ENCODE measurements at places on chromosomes 2 and 18.

- no peaks in the 10 kb centered on the region for H3K27me3 ChIP-seq
- no peaks in the 10 kb centered on the region for H3K36me3 ChIP-seq
- H3K4me3 ChIP-seq = no peak overlapping the region
- no peaks in the 10 kb centered on the region for H3K4me1 ChIP-seq
Observed at GRCh38 chr2:215841175-215841816, 172.1 kb downstream of the MREG start.

DNA sequence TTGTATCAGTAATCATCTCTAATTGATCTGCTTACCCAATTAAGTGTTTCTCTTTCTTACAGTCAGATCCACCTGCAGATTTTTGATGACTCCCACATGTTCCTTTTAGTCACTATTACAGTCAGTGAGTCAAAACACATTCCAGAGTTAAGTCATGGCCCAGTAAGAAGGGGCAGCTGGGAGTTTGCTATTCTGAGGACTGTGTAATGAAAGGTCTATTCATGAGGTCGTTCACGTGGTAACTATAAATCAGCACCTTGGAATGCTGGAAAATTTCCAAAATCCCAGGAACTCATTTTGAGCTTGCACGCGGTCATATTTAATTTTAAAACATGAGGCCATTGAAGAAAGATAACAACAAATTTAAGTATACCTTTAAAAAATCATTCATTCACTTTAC is 252.5 kb downstream of the XIRP2 start:
- H3K27ac ChIP-seq = no peak overlapping the region
- no peaks in the 10 kb centered on the region for H3K27me3 ChIP-seq
- no peaks in the 10 kb centered on the region for H3K4me1 ChIP-seq
- no peak overlapping the region for H3K4me3 ChIP-seq

DNA sequence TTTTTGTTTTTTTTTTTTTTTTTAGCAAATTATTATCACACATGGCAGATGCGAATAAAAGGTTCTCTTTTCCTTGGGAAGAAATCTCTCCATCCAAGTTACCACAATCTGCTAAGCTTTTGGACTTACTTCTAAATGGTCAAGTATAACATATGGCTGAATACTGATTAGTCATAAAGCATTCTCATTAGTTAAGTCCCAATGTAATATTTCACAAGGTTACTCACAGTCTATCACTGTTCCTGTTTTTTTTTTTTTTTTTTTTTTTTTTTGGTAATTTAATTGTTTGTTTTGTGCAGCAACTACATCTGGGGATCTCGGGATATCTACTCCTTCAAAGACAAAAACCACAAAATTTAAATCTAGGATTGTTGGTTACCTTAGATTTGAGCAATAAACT is 771.7 kb downstream of the CPS1 start:
- H3K36me3 ChIP-seq = no peaks in the 10 kb centered on the region
- no peaks in the 10 kb centered on the region for H3K4me1 ChIP-seq
- H3K4me3 ChIP-seq = no peak overlapping the region
- H3K27ac ChIP-seq = no peak overlapping the region
- no peaks in the 10 kb centered on the region for H3K27me3 ChIP-seq
- no peak for DNase-seq

GRCh38 chr18:29661924-29662323 is 1380.6 kb downstream of the DSC3 start:
- no peak overlapping the region for H3K27ac ChIP-seq
- H3K36me3 ChIP-seq = no peaks in the 10 kb centered on the region
- H3K27me3 ChIP-seq = no peaks in the 10 kb centered on the region
- no peak overlapping the region for H3K4me3 ChIP-seq
- no peaks in the 10 kb centered on the region for H3K4me1 ChIP-seq
- DNase-seq = no peak

GRCh38 chr18:12621742-12622306 is 36.1 kb downstream of the SPIRE1 start:
- no peaks in the 10 kb centered on the region for H3K27me3 ChIP-seq
- H3K27ac ChIP-seq = no peak overlapping the region
- peaks cover 6% of the 10 kb centered on the region for H3K4me1 ChIP-seq
- no peak overlapping the region for H3K4me3 ChIP-seq
- H3K36me3 ChIP-seq = no peaks in the 10 kb centered on the region
- DNase-seq = no peak

DNA sequence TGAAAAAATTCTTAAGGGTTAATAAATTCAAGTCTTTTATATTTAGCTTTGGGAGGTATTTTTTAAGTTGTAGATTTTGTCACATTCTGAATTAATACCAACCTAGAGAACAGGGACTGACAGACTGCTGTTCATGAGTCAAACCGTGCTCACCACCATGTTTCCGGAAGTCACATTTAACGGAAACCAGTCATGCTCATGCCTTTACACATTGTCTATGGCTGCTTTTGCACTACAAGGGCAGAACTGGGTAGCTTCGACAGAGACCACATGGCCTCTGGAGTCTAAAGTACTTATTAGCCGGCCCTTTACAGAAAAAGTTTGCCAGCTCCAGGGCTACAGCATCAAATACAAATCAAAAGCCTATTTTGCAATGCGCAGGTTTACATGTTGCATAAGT is 33.3 kb downstream of the LONRF2 start:
- no peak overlapping the region for H3K27ac ChIP-seq
- no peak for DNase-seq
- peaks cover 26% of the 10 kb centered on the region for H3K36me3 ChIP-seq

- H3K4me1 ChIP-seq = peaks cover 69% of the 10 kb centered on the region
- no peaks in the 10 kb centered on the region for H3K27me3 ChIP-seq
- H3K36me3 ChIP-seq = no peaks in the 10 kb centered on the region
- H3K4me3 ChIP-seq = no peak overlapping the region
Observed at GRCh38 chr2:239264492-239264837, 136.4 kb downstream of the HDAC4 start.

DNA sequence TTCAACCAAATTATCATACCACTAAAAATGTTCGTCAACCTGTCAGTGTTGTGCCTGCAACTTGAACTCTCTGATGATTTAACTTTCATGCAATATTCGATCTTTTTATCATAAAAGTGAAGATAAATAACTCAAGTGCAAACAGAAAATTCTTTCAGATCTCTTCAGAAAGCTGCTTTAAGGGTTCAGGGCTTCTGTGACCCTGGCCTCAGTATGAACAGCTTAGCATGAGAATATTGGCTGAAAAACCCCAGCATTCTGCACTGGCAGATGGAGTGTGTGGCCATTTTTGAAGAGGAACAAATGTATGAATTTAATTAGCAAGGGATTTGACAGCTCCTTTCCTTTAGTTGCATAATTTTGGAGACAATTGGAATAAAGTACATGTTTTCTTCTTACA is 851.4 kb upstream of the SOX11 start:
- no peak overlapping the region for H3K27ac ChIP-seq
- no peaks in the 10 kb centered on the region for H3K4me1 ChIP-seq
- H3K36me3 ChIP-seq = no peaks in the 10 kb centered on the region
- DNase-seq = no peak

- H3K4me1 ChIP-seq = no peaks in the 10 kb centered on the region
- no peak overlapping the region for H3K4me3 ChIP-seq
- H3K27ac ChIP-seq = no peak overlapping the region
- no peaks in the 10 kb centered on the region for H3K27me3 ChIP-seq
- no peaks in the 10 kb centered on the region for H3K36me3 ChIP-seq
Observed at GRCh38 chr2:160045703-160046210, 16.7 kb downstream of the PLA2R1 start.

- no peaks in the 10 kb centered on the region for H3K27me3 ChIP-seq
- DNase-seq = no peak
- H3K4me1 ChIP-seq = no peaks in the 10 kb centered on the region
- no peak overlapping the region for H3K4me3 ChIP-seq
- no peaks in the 10 kb centered on the region for H3K36me3 ChIP-seq
Observed at GRCh38 chr18:31819925-31820229, 59.2 kb upstream of the SLC25A52 start.

DNA sequence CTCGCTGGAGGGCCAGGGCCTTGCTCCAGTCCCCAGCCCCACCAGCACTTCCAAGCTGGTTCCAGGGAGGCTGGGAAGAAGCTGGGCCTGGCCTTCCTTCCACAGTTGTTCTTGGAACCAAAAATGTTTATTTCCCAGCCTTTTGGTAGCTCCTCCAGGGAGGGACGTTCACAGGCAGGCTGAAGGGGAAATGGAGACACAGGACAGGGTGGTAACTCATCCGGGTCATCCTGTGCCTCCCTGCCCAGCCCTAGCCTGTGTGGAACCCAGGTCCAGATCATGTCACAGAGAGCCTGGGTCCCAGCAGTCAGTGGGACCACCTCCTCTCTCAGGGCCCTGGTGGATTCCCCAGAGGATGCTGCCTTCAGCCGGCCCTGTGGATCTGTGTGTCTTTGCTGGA is 12.5 kb upstream of the ARMC9 start:
- no peaks in the 10 kb centered on the region for H3K36me3 ChIP-seq
- no peak overlapping the region for H3K4me3 ChIP-seq
- peaks cover 77% of the 10 kb centered on the region for H3K4me1 ChIP-seq
- peak overlapping the region; percentile 14 for H3K27ac ChIP-seq
- H3K27me3 ChIP-seq = no peaks in the 10 kb centered on the region
- peak; percentile 8 for DNase-seq

DNA sequence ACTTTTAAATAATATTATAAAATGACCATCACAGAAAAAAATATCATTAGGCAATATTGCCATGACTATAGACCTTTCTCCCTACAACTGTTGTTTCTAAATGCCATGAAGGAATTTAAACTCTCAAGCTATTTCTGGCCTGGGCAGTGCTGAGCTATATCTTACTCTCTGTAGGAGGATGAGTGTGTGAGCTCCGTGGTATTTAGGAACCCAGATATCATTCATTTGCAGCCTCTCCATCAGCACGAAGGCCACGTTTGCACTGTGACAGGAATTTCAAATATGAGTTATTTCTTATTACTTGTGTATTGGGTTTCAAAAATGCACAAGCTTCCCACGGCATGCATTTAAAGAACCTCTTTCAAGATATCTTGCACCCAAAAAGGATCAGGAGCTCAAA is 35.0 kb upstream of the SOX11 start:
- DNase-seq = no peak
- no peaks in the 10 kb centered on the region for H3K4me1 ChIP-seq
- H3K27me3 ChIP-seq = no peaks in the 10 kb centered on the region
- H3K27ac ChIP-seq = no peak overlapping the region
- no peaks in the 10 kb centered on the region for H3K36me3 ChIP-seq

DNA sequence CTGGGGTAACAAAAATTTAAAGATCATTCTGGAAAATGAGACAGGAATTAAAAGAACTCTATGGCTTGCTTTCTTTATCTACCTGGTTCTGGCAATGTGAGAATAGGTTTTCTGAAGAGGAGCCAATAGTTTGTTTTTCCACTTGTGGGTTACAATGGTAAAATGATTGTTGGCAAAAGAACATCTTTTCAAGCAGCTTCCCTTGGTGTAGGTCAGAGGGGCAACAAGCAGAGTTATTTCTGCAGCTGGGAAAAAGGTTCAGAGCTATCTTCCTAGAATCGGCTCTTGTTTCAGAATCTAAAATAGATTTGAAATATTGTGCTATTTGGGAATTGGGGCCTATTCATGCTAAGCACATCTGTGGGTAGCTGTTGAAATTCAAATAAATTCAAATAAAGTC is 11.5 kb upstream of the TSPYL6 start:
- no peaks in the 10 kb centered on the region for H3K4me1 ChIP-seq
- H3K36me3 ChIP-seq = no peaks in the 10 kb centered on the region
- DNase-seq = no peak
- H3K27ac ChIP-seq = no peak overlapping the region

DNA sequence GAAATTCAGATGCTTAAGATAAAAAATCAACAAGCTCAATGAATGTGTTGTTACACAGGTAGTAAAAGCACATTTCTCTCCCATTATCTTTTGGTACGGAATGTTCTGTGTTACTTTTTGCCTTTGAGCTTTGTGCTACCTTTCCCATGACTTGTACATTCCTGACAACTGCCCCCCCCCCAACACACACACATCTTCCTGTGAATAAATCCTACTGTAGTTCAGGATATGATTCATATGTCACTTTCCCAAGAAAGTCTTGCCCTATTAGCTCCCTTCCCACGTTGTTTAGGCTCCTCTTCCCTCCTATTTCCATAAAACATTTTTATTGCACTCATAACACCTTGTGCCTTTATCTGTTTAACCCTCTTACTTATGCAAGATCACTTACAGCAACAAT is 442.6 kb upstream of the LRATD1 start:
- no peaks in the 10 kb centered on the region for H3K4me1 ChIP-seq
- DNase-seq = no peak
- H3K36me3 ChIP-seq = no peaks in the 10 kb centered on the region
- no peaks in the 10 kb centered on the region for H3K27me3 ChIP-seq

GRCh38 chr2:226048611-226049010 is 649.1 kb downstream of the NYAP2 start:
- H3K4me3 ChIP-seq = no peak overlapping the region
- H3K4me1 ChIP-seq = no peaks in the 10 kb centered on the region
- DNase-seq = no peak

GRCh38 chr18:13799396-13799795 is 24.6 kb upstream of the MC5R start:
- H3K4me3 ChIP-seq = no peak overlapping the region
- no peaks in the 10 kb centered on the region for H3K36me3 ChIP-seq
- H3K27me3 ChIP-seq = peaks cover 11% of the 10 kb centered on the region
- no peak for DNase-seq

- no peak for DNase-seq
- no peaks in the 10 kb centered on the region for H3K27me3 ChIP-seq
- no peak overlapping the region for H3K4me3 ChIP-seq
- no peak overlapping the region for H3K27ac ChIP-seq
Observed at GRCh38 chr18:62637403-62637802, 77.9 kb upstream of the PHLPP1 start.

- H3K27ac ChIP-seq = no peak overlapping the region
- no peak overlapping the region for H3K4me3 ChIP-seq
- no peaks in the 10 kb centered on the region for H3K4me1 ChIP-seq
Observed at GRCh38 chr2:8203364-8203763, 478.5 kb upstream of the ID2 start.

DNA sequence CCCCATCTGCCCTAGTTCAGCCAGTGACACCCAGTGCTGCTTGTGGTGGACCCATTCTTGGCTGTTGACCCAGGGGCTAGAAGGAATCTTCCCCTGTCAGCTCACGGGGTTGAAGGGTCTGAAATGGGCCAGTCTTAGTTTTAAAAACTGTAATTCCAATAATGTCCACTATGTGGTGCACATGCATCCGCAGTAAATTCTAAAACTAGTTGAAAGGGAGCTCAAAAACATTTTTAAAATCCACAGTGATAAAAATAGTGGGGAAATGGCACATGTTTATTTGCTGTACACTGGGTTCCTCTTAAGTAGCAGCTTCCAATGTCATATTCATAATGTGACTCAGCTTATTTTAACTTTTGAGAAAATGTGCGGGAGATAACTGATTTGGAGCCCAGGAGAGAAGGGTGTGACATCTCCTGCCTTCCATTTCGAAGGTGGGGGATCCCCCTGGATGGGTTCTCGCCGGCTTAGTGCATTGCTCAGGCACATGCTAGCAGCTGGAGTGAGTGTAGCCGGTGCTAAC is 32.8 kb downstream of the GRHL1 start:
- H3K4me3 ChIP-seq = peak overlapping the region; percentile 26
- H3K27me3 ChIP-seq = no peaks in the 10 kb centered on the region
- no peaks in the 10 kb centered on the region for H3K36me3 ChIP-seq
- H3K27ac ChIP-seq = no peak overlapping the region

GRCh38 chr2:65018141-65018582 is 29.0 kb downstream of the SLC1A4 start:
- no peaks in the 10 kb centered on the region for H3K4me1 ChIP-seq
- no peak overlapping the region for H3K4me3 ChIP-seq
- peaks cover 69% of the 10 kb centered on the region for H3K36me3 ChIP-seq
- peak; percentile 49 for DNase-seq

- no peak overlapping the region for H3K27ac ChIP-seq
- H3K4me3 ChIP-seq = no peak overlapping the region
- H3K4me1 ChIP-seq = peaks cover 9% of the 10 kb centered on the region
- H3K36me3 ChIP-seq = no peaks in the 10 kb centered on the region
- no peaks in the 10 kb centered on the region for H3K27me3 ChIP-seq
Observed at GRCh38 chr18:44823782-44824181, 143.1 kb downstream of the SETBP1 start.

All from adrenal gland (tissue), 19 donors.